ENCODE measurements at places on chromosomes 1 and 21. TPM values are rescaled to one million over a fixed set of nuclear protein-coding genes. Genes with fewer than 3 reads are reported as not detected.

Gene KRTAP12-2
- not detected for total RNA-seq

Gene C1orf232
- total RNA-seq: not detected

DNA sequence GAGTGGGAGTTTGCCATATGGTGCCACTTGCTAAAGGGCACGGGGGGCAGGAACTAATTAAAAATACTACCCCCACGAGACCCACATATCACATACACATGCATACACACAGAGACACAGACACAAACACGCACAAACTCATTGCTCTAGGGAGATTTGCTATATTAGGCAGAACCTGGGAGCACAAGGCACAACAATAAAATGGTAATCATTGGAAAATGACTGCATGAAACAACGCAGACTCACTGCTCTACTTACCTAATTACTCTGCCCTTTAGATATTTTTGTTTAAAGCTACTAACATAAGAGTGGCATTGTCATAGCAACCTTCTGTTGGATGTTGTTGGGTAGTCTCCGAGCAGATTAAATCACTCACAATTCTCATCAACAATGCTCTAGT is 20.3 kb upstream of the RGS4 start:
- no peak overlapping the region for H3K4me3 ChIP-seq
- H3K27ac ChIP-seq: no peak overlapping the region
- no peaks in the 10 kb centered on the region for H3K4me1 ChIP-seq
- H3K36me3 ChIP-seq: no peaks in the 10 kb centered on the region
- no peak for DNase-seq

DNA sequence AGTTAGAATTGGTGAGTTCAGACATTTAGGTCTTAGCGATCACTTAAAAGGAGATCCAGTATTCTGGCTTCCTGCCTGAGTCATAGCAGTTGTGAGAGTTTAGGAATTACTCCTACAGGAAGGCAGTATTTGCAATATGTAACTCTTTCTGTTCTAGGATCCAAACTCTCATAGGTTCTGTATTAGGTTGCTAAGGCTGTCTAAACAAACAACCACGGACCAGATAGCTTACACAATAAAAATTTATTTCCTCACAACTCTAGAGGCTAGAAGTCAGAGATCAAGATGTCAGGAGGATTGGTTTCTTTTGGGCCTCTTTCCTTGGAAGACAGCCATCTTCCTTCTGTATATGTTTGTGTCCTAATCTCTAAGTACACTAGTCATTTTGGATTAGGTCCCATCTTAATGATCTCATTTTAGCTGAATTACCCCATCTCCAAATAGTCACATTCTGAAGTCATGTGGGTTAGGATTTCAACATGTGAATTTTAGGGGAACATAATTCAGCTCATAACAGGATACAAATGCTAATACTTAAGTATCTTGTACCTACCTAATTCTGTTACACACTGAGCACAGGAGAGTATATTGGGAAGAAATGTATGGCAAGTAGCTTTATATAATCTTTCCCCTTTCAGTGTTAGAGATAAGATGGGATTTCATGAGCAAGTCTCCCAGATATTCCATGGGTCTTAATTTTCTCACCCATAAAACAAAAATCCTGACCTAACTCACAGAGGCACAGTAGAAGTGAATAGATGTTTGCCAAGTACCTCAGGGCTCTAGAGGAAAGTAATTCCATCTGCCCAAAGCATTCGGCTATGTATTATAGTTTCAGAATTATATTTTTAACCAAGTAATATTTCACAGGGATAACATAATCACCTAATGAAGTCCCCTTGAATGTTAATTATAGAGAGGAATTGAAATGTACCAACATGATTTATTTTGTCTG is 144.4 kb downstream of the PTBP2 start:
- H3K27me3 ChIP-seq: peaks cover 6% of the 10 kb centered on the region
- H3K27ac ChIP-seq: peak overlapping the region; percentile 32
- no peak for DNase-seq
- peaks cover 7% of the 10 kb centered on the region for H3K4me1 ChIP-seq
- no peak overlapping the region for H3K4me3 ChIP-seq

Gene TMEM222
- total RNA-seq: 46.5 TPM

Gene MASP2
- total RNA-seq: not detected

Gene DENND4B
- 53.1 TPM for total RNA-seq

GRCh38 chr1:234770924-234771540 is 161.1 kb upstream of the IRF2BP2 start:
- no peak for DNase-seq
- no peaks in the 10 kb centered on the region for H3K27me3 ChIP-seq
- H3K36me3 ChIP-seq: no peaks in the 10 kb centered on the region
- H3K4me1 ChIP-seq: peaks cover 36% of the 10 kb centered on the region

DNA sequence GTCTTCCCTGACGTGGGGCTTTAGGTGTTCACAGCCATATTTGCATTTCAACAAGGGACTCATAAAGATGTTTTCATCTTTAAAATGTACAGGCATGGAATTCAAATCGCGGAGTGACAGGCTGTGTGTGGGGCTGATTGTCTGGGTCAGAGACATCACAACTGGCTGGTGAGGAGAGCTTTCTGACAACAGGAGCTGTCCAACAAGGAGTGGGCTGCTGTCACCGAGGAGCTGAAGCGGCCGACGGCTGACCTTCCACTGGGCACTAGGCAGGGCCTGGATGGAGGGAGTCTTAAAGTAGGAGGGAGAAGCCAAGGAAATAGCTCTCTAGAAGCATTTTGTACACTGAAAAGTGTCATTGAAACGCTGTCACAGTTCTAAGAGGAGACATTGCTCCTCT is 30.5 kb upstream of the SCMH1 start:
- H3K27ac ChIP-seq: no peak overlapping the region
- peaks cover 4% of the 10 kb centered on the region for H3K4me1 ChIP-seq
- no peak for DNase-seq
- no peaks in the 10 kb centered on the region for H3K36me3 ChIP-seq

- H3K27me3 ChIP-seq: peaks cover 28% of the 10 kb centered on the region
- H3K4me3 ChIP-seq: no peak overlapping the region
- no peak for DNase-seq
- no peak overlapping the region for H3K27ac ChIP-seq
- H3K4me1 ChIP-seq: peaks cover 29% of the 10 kb centered on the region
Observed at GRCh38 chr1:206503591-206504362, 3.6 kb upstream of the RASSF5 start.

Gene EFNA1
- total RNA-seq: 31.3 TPM

Gene TTC24
- total RNA-seq: not detected

DNA sequence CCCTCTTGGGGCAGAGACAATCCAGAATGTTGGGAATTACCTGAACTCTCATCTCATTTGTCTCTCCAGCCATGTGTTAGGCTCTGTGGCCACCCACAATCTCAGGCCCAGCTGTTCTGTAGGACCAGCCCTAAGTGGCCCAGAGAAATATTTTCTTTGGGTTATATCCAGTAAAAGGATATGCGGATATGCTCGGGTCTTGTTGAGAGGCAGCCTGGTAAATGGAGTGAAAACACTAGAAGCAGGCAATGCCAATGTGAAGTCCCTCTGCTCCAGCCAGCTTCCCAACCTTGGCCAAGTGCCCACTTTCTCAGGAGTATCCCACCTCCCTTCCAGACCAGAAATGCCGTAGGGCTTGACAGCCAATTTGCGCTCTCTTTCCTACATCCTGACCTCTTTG is 192.2 kb downstream of the ST6GALNAC3 start:
- H3K27ac ChIP-seq: no peak overlapping the region
- H3K4me3 ChIP-seq: no peak overlapping the region
- H3K36me3 ChIP-seq: no peaks in the 10 kb centered on the region
- H3K4me1 ChIP-seq: peaks cover 23% of the 10 kb centered on the region

GRCh38 chr21:19914028-19914427 is 1084.2 kb upstream of the NCAM2 start:
- H3K27ac ChIP-seq: no peak overlapping the region
- DNase-seq: no peak
- no peaks in the 10 kb centered on the region for H3K36me3 ChIP-seq
- H3K4me1 ChIP-seq: peaks cover 3% of the 10 kb centered on the region

DNA sequence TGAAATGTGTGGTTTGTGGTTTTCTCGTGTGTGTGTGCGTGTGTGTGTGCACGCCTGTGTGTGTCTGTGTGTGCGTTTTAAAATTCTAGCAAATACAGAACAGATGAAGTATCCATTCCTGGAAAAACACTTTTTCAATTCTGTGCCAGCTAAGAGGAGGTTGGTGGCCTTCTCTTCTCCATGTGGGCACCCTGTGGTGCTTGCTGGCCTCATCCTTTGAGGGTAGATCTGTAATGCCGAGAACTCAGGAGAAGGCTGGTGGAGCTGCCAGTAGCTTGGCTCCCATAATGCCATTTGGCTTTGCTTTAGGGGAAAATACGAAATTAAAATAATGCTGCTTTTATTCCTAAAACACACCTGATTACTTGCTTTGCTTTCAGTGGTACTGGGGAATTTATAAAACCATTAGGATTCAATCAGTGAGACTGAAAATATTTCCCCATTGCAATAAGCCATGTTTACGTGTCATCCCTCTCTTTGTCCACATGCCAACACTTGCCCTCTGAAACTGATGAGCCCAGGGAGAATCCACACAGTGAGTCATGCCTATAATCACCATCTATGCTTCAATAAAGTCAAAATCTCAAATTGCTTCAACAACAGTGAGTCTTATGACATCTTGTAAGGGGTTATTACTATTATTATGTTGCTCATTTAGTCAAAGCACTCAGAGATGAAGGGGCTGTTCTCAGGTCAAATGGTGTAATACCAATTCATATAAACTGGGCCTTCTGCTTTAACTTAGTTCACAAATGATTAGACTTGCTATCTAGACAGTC is 39.2 kb downstream of the ABCA4 start:
- H3K4me1 ChIP-seq: peaks cover 74% of the 10 kb centered on the region
- H3K27ac ChIP-seq: peak overlapping the region; percentile 91
- H3K36me3 ChIP-seq: no peaks in the 10 kb centered on the region
- no peak for DNase-seq
- H3K4me3 ChIP-seq: no peak overlapping the region
- H3K27me3 ChIP-seq: no peaks in the 10 kb centered on the region

- H3K27ac ChIP-seq: no peak overlapping the region
- no peak for DNase-seq
- peaks cover 4% of the 10 kb centered on the region for H3K36me3 ChIP-seq
- no peaks in the 10 kb centered on the region for H3K27me3 ChIP-seq
Observed at GRCh38 chr1:197096137-197096536, 29.1 kb upstream of the F13B start.

Gene MRPS6
- total RNA-seq: 124 TPM

- H3K4me1 ChIP-seq: peaks cover 4% of the 10 kb centered on the region
- DNase-seq: no peak
- no peak overlapping the region for H3K27ac ChIP-seq
- H3K36me3 ChIP-seq: no peaks in the 10 kb centered on the region
- peak overlapping the region; percentile 36 for H3K4me3 ChIP-seq
Observed at GRCh38 chr1:60367532-60367931, 294.0 kb upstream of the C1orf87 start.

Gene NECTIN4
- total RNA-seq: not detected

Gene SEMA6C
- total RNA-seq: 24.7 TPM
